ENCODE measurements at places on chromosomes 11 and 22.

DNA sequence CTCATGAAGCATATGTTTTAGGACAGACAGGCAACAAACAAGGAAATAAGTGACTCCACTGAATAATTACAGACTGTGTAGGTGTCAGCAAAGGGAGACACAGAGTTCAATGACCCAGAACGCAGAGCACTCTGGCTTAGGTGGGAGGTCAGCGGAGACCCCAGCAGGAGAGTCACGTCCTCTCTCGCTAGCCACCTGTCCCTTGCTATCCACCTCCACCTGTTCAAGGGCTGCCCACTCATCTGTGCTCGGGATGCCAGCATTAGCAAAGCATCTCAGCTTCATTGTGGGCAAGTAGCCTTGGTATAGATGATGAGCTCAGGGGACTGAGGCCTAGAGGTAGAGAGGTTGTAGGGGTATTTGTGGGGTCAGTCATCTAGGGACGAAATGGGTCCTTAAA, 21.8 kb upstream of the ATXN10 start:
- no peak for DNase-seq

GRCh38 chr22:29882716-29883044, 294 bp upstream of the MTMR3 start:
- no peak for DNase-seq

GRCh38 chr22:19686946-19687345, 27.4 kb upstream of the SEPTIN5 start:
- no peak for DNase-seq

DNA sequence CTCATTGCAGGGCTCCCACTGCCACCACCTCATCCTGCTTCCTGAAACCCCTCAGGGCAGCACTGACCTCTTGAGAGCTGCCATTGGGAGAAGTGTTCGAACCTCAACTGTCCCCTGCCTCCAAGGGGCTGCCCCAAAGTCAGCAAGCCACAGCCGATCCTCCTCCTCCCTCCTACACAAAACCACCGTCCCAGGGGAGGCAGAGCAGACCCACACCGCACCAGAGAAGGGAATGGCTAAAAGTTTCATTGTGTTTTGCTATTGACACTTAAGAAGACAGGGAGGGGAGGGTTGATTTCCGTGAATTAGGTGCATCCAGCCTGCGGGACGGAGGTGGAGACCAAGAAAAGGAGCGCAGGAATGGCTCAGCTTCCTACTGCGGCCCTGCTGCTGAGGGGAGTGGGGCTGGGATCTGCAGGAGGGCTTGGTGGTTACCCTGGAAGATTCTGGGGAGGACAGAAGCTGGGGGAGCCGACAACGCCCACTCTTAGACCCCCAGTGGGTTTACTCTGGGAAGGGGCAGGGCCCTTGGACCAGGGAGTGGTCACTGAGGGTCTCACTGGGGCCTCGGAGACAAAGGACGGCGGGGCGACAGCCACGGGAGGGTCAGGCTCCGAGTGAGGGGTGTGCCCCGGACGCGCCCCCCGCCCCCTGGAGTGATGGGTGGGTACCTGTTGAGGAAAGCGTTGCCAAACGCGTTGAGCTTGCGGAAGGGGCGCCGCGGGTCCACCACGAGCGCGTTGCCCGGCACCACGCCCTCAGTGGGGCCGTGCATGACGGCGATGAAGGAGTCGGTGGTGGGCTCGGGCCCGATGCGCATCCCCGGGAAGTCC, 815 bp downstream of the EHD1 start:
- DNase-seq, result no peak

- no peak for DNase-seq
Measured at GRCh38 chr11:21582791-21583190, 610.1 kb upstream of the ANO5 start.

DNA sequence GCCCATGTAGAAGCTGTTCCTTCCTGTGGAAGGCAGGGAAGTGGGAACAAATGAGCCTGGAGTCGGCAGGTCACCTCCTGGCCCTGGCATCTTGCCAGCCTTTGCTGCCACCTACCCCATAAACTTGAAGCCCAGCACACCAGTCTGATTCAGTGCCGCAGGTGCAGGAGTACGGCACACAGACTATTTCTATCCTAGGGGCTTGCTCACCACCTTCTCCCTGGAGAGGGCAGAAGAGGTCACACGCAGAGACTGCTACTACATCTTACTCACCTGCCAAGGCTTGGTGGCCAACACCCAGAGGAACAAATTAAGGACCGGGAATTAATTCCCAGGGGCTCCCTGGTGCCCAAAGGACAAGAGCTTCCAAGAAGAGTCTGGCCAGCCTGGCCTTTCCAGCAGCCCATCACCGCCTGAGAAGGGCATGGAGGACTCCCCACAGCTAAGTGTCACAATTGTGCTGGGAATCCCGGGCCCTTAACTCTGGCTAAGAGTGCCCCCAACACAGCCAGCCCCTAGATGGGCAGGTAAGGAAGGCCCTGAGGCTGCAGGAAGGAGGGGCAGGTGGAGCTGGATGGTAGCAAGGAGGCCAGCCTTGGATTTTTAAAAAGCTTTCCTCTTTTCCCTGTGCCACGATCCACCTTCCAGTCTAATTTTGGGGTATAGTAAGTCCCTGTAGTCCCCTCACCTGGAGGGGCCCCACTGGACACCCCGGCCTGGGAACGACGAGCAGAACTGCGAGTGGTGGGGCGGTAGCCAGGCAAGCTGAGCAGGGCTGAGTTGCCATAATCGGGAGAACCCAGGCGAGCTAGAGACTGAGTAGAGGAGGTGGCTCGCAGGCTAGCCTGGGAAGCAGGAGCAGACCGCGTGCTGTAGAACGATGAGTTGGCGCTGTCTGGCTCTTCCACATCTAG, 6.9 kb downstream of the IL18BP start:
- DNase-seq, result no peak

DNA sequence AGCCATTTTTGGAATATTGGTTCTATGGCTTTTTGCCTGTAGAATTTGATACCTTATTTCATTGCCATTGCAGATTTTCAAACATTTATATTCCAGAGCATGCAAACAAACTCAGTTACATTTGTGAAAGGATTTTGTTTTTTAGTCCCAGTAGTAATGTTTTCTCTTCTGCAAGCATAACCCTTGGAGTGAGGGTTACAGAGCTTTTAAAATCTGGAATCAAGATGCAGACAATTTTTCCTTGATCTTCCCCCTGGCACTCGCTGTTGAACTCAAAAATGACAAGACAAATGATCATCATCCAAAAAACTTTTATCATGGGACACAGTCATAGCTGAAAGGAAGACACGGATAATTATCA, 20.8 kb downstream of the BBOX1 start:
- DNase-seq, result no peak

GRCh38 chr11:131898949-131899348, 528.5 kb downstream of the NTM start:
- DNase-seq, result no peak

DNA sequence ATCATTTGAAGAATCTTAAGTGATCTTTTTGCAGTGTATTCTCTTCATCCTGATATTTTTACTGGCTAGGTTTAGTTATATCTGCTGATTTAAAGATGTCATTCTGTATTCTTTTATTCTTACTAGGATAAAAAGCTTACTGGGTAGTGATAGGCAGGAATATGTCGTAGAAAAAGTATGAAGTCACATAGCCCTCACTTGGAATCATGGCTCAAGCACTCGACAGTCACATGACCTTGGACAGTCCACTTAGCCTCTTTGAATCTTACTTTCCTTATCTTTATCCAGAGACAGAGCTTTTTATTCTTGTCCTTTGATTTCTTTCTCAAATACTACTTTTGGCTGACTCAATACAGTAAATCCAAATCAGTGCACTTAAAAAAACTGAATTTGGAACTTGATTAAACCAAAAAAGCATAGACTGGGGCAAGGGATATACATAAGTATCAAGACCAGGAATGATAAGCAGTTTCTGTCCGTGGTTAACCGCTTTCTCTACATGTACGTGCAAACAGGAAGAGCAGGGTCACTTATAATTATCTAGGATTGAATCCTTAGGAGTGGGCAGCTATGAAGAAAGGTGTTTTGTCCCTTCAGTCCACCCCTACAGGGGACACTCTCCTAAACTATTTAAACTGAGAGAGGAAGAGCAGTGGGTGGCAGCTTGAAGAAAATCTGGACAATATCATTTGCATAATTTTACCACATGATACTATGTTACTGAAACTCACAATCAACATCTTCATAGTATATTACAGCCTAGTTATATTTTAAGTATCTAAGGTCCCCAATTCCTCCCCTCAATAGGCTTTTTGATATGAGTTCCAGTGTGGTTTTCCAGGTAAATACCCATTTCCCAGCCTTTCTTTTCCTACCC, 8.0 kb downstream of the MMP7 start:
- DNase-seq, result no peak

GRCh38 chr11:86062719-86063118, 6.2 kb downstream of the PICALM start:
- DNase-seq, result no peak

GRCh38 chr11:119759747-119760412, 30.9 kb upstream of the NECTIN1 start:
- DNase-seq, result no peak

GRCh38 chr11:123338997-123339752, 90.9 kb upstream of the GRAMD1B start:
- DNase-seq, result no peak

DNA sequence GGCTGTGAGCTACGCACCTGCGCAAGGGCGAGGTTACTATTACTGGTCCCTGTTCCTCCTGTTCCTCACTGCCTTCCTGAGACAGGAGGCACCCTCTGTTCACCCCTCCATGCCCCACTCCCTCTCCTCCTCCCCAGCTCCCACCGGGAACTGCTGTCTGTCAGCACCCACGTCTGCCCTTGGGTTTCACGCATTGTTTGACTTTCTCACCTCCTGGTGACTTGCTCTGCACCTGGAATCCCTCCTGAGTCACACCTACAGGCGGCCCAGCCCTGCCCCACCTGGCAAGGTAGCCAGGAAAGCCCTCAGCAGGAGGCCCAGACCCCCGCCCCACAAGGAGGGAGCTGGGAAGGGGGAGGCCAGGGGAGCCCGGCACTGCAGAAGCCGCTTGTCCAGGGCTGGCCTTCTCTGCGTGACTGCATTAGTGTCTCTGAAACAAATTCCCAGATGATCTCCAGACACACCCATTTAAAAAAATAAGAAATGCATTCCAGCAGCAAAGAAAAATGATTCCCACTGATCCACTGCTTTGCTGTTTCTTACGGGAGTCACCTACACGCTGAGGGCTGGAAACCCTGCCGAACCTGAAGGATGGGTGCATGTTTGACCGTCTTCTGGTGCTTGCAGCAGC, 86.4 kb downstream of the CELSR1 start:
- DNase-seq, result peak; percentile 52

DNA sequence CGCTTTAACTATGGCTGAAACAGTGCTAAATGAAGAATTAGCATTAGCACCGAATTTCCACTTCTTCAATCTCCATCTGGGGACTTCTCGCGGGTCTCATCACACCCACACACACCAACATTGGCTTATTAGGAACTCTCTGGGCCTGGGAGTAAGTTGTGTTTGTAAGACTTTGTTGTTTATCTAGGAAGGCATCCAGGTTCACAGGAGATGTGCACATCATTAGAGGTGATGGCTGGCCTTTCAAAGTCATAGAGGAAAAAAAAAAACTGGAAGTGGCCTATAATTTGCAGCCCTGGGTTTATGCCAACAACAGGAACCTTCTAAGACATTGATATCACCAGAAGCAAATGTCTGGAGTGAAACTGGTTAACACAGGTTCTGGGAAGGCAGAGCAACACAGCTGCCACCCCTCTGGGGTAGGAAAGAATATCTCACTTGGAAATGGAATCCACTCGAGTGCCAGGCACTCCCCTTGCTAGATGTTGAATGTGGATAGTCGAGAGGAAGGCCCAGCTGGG, 84.5 kb downstream of the TRAF6 start:
- DNase-seq, result no peak

DNA sequence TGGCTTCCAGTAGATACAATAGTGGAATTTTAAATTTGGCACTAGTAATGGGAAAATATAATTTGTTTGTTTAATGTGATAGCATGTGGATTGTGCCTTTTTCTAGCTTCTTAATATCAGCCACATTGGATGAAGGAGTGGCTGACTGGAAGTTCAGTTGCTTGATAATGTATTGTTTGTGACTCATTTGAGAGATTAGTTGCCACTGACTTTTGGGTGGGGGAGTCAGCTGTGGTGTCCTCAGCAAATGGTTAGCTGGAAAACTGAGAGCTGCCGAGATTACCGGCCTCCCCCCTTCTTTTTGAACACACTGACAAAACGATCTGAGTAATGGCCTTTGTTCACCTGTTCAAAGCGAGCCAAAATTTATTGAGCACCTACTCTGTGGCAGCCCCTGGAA, 5.5 kb downstream of the JAM3 start:
- DNase-seq, result no peak

DNA sequence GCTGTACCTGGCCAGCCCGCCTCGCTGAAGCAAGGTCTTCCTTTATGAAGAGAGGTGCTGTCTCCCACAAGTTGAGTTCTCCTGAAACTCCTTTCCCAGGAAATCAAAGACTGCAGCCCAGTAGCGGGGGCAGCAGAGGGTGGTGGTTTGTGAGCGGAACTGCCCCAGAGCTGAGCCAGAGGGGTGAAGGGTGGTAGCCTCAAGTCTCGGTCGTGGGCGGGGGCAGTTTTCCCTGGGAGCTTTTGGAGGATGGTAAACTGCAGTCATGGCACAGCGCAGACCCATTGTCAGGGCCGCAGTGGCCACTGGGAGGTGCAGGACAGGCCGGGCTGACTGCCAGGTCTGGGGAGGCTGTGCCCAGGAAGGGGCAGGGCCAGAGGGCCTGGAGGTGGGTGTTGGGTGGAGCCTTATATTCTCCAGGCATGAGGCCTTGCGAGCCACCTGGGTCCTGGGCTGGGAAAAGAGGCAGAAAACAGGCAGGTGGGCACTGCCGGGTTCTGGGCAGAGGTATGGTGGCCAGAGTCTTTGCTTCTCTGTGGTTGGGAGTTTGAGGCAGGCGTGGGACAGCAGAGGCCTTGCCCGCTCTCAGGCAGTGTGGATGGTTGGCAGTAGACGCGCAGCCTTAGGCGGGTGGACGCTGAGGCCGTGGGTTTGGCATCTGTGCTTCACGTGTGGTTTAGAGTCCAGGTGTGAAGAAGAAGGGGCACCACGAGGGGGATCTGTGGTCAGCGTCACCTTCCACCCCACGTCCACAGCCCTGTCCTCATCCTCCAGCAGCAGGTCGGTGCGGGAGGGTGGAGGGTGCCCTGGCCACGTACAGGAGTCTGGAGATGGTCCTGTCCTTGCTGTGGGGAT, 1176.4 kb downstream of the BRD1 start:
- no peak for DNase-seq

GRCh38 chr22:30336752-30337460, 10.2 kb upstream of the TBC1D10A start:
- no peak for DNase-seq

DNA sequence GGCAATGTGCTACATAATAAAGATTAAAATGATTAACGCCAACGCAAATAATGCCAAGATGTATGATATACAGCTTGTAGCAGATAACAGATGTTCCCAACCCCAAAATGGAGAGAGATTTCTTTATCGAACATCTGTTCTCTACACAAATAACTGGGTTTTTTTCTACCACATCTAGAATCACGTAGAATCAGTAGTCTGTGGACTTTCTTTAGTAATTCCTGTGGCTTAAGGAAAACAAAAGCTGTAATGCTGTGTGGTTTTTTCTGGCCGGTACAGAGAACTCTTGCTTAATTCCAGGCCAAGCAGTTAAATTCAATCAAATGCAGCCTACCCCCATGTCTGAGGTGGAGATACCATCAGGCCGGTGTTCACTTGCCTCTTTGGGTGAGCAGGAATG, 303.4 kb downstream of the FAT3 start:
- DNase-seq, result no peak

GRCh38 chr11:94673386-94673785, 94.8 kb upstream of the AMOTL1 start:
- DNase-seq, result no peak

GRCh38 chr22:17493419-17493981, 69.8 kb upstream of the SLC25A18 start:
- DNase-seq, result no peak

- no peak for DNase-seq
Measured at GRCh38 chr11:69094915-69095290, 46.2 kb downstream of the TPCN2 start.
